ENCODE measurements at places on chromosomes 2 and 18. TPM values are rescaled to one million over a fixed set of nuclear protein-coding genes. Genes with fewer than 3 reads are reported as not detected.

DNA sequence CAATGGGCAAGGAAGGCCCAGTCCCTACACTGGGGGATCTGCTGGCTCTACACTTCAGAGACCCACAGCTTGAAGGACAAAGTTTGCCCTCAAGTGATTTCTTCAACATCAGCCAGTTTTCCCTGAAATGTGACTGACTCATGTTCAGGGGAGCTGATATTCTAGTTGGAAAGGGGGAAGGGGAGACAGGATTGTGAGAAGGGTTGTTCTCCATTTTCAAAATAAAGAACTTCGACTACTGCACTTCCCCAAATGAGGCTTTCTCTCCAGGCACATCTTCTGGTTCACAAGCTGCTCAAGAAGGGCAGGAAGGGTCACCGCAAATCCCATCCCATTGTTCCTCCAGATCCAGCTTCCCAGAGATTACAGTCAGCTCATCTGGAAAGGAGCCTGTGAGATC lies 117.6 kb downstream of the BCL2L11 start:
- H3K27me3 ChIP-seq = no peaks in the 10 kb centered on the region
- no peak overlapping the region for H3K4me3 ChIP-seq
- no peak for DNase-seq
- no peaks in the 10 kb centered on the region for H3K4me1 ChIP-seq
- H3K36me3 ChIP-seq = no peaks in the 10 kb centered on the region

DNA sequence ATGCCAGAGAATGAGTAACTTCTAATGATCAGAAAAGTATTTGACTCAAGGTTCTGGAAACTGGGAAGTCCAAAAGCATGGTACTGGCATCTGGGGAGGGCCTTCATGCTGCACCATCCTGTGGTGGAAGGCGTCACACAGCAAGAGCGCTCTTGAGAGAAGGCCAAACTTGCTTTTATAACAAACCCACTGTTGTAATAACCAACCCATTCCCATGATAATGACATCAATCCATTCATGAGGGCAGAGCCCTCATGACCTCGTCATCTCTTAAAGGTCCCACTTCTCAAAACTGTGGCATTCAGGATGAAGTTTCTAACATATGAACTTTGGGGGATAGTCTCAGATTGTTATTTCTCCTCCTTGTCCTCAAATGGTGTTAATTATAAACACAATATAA lies 67.8 kb downstream of the COA5 start:
- H3K4me1 ChIP-seq = no peaks in the 10 kb centered on the region
- no peaks in the 10 kb centered on the region for H3K27me3 ChIP-seq
- no peak overlapping the region for H3K27ac ChIP-seq
- DNase-seq = no peak
- no peak overlapping the region for H3K4me3 ChIP-seq

DNA sequence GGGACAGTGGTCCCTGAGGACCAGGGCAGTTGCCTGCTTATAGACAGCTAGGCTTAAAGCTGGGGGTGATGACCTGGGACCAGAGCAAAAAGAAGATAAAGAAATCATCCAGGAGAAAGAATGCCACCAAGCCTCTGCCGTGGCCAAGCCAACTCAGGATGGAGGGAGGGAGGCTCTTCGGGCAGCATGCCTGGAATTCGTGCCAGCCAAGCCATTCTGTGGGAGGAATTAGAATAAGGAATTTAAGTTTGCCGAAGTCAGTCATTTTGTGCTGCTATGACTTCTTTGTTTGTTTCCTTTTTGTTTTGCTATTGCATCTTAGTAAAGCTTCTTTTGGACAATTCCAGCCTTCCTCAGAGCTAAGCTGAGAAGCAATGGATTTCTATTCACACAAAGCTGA lies 124.1 kb downstream of the EN1 start:
- DNase-seq = no peak
- H3K27me3 ChIP-seq = no peaks in the 10 kb centered on the region
- no peak overlapping the region for H3K27ac ChIP-seq
- H3K4me3 ChIP-seq = no peak overlapping the region
- no peaks in the 10 kb centered on the region for H3K36me3 ChIP-seq

DNA sequence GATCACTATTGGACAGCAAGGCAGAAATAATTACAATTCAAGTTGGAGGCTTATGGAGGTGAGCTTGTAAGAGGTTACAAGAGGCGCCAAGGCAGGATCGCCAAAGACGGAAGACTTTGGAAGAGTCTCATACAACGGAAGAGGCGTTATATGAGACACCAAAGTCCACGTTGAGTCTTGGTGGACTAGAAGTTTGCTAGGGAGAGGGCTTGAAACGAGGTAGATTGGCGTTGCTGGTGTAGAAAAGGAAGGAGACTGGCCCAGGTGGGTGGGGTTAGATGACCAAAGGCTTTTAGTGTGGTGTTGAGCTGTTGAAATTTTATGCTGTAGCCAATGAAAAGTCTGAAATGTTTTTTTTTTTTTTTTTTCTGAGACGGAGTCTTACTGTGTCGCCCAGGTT lies 1.4 kb downstream of the MSH2 start:
- H3K4me1 ChIP-seq = peaks cover 17% of the 10 kb centered on the region

DNA sequence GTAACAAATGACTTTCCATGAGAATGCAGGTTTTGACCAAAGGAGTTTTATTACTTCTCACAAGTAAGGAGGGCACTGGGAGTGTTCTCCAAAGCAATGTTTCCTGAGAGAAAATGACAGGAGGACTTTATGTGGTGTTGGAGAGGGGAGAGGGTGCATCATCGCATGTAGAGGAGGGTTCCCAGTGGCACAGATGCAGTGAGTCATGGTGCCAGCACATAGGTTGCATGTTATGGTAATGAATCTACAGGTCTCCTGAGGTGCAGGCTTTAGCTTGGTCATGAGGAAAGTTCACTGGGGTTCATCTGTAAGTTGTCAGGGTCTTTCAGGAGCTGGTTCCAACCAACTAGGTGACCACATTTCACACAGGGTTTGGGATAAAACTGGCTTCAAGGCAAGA lies 30.4 kb downstream of the NAT8 start:
- peaks cover 4% of the 10 kb centered on the region for H3K36me3 ChIP-seq
- H3K4me1 ChIP-seq = no peaks in the 10 kb centered on the region
- no peak overlapping the region for H3K27ac ChIP-seq
- DNase-seq = no peak
- no peak overlapping the region for H3K4me3 ChIP-seq
- H3K27me3 ChIP-seq = no peaks in the 10 kb centered on the region

- no peak overlapping the region for H3K27ac ChIP-seq
- H3K27me3 ChIP-seq = no peaks in the 10 kb centered on the region
- DNase-seq = no peak
- H3K4me3 ChIP-seq = no peak overlapping the region
- no peaks in the 10 kb centered on the region for H3K4me1 ChIP-seq
Observed at GRCh38 chr2:167972020-167972419, 275.4 kb downstream of the STK39 start.

GRCh38 chr2:235561450-235561849 lies 67.6 kb downstream of the AGAP1 start:
- H3K27me3 ChIP-seq = no peaks in the 10 kb centered on the region
- no peaks in the 10 kb centered on the region for H3K4me1 ChIP-seq
- no peaks in the 10 kb centered on the region for H3K36me3 ChIP-seq
- H3K4me3 ChIP-seq = no peak overlapping the region

GRCh38 chr18:41378598-41378997 lies 576.4 kb upstream of the PIK3C3 start:
- no peaks in the 10 kb centered on the region for H3K4me1 ChIP-seq
- H3K27ac ChIP-seq = no peak overlapping the region
- no peak for DNase-seq

DNA sequence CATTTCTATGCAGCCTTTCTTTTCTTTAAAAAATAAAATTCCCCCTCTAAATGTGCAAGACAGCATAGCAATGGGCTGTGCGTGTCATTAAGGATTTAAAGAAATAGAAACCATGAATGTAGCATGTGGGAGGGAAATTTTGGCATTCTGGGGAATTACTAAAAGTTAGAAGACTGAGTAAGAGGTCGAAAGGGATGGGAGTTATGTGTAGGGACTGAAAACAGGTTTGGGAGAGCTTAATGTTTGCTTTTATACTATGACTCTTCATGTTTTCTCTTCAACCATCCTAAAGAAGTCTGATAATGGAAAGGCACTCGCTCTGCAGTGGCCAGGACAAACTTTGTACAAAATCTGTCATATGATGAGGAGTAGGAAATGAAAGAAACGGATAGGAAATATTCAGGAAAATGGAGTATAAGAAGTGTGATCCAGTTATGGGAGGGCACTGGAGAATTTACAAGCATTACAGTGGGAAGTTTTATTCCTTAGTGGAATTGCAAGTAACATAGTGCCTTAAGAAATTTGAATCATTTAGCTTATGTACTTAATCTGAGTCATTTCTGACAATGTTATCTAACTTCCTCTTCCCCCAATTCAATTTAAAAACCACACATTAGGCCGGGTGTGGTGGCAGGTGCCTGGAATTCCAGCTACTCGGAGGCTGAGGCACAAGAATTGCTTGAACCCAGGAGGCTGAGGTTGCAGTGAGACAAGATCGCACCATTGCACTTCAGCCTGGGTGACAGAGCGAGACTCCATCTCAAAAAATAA lies 20.6 kb downstream of the TMEM87B start:
- H3K36me3 ChIP-seq = peaks cover 22% of the 10 kb centered on the region
- H3K27ac ChIP-seq = no peak overlapping the region

- H3K27ac ChIP-seq = no peak overlapping the region
- H3K27me3 ChIP-seq = no peaks in the 10 kb centered on the region
Observed at GRCh38 chr2:239462671-239463506, 62.1 kb upstream of the HDAC4 start.

DNA sequence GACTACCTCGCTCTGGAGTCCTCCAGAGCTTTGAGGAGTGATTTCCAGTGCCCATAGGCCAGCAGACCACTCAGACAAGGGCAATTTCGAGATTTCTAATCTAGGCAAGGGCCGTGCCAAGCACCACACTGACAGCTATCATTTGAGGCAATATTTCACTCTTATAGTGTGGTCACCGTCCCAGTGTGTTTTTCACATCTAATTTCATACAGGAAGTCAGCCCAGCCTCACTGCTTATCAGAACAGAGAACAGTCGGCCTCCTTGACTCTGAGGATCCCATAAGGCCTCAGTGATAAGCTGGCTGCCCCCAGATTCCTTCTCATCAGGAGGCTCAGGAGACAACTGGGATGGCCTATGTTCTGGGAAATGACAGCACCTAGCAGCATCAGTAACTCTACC lies 581 bp downstream of the CAPN14 start:
- H3K4me3 ChIP-seq = no peak overlapping the region
- no peak for DNase-seq
- H3K27ac ChIP-seq = peak overlapping the region; percentile 37

DNA sequence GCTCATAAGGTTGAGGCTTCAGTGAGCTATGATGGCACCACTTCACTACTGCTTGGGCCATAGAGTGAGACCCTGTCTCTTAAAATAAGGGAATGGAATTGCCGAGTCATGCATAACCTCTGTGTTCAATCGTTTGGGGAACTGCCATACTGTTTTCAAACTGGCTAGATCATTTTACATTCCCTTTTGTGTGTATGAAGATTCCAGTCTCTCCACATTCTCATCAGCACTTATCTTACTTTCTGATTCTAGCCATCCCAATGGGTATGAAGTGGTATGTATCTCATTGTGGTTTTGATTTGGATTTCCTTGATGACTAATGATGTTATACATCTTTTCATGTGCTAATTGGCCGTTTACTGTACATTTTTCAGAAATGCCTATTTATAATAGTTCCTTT lies 23.7 kb downstream of the MARCHF7 start:
- H3K4me3 ChIP-seq = no peak overlapping the region
- no peak for DNase-seq
- H3K27ac ChIP-seq = no peak overlapping the region
- H3K4me1 ChIP-seq = no peaks in the 10 kb centered on the region
- H3K36me3 ChIP-seq = peaks cover 38% of the 10 kb centered on the region

- H3K4me3 ChIP-seq = no peak overlapping the region
- DNase-seq = no peak
- H3K27ac ChIP-seq = no peak overlapping the region
- H3K27me3 ChIP-seq = no peaks in the 10 kb centered on the region
- no peaks in the 10 kb centered on the region for H3K4me1 ChIP-seq
Observed at GRCh38 chr2:7963787-7964186, 718.1 kb upstream of the ID2 start.

DNA sequence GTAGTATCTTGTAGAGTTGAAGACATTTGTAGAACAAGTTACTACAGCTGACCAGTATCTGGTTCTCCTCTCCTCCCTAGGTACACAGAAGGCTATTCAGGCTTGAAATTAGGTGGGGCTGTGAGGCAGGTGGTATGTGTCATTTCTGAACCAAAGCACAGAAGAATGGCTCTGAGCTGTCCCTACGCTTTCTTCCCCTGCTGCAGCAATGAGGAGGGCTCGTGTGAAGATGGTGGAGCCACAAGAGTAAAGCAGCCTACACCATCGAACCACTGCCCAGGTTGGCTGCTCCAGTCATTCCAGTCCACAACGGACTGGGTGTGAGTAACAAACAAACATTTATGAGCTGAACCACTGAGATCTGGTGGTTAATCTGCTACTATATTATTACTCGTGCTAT lies 148.9 kb downstream of the DTNB start:
- H3K36me3 ChIP-seq = no peaks in the 10 kb centered on the region
- no peak overlapping the region for H3K4me3 ChIP-seq
- no peaks in the 10 kb centered on the region for H3K27me3 ChIP-seq
- H3K27ac ChIP-seq = no peak overlapping the region
- DNase-seq = no peak

DNA sequence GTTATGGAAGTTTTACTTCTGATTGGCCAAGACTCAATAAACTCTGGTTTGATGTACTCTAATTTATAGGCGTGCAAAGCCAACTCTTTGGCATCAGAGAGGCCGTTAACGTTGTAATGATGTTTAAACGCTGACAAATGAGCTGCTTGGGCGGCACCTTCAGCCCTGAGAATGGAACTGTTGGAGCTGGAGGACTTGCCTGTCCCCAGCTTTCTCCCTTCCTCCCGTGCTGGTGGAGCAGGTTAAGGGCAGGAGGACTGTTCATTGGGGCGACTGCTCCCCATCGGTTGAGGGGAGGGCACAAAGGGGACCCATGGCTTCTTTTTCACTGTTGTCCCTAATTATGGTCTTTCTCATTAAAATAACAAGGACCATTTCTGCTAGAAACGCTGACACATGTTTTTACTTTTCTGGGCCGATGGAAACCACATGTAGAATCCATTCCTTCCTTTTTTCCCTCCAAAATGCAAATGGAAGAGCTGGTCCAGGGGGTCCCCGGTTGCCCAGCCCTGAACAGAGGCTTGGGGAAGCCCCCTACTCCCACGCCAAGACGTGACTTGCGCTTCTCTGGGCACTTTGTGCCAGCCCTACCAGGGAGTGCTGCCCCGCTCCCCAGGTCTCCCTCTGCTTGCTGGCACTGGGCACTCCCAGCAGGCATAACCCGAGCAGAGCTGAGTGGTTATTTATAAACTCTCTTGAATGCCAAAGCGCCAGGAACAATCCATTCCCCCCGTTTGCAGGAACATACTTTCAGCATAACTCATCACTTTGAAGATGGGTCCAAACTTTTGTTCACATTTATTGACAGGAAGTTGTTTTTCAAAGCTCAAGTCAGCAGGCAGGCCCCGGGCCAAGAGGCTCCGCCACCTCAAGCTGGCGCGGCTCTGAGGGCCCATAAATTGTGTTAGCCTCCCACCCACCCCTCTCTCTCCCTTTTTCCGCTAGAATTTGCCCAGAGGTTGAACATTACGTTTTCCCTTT lies 170.1 kb downstream of the ASB1 start:
- peaks cover 30% of the 10 kb centered on the region for H3K4me1 ChIP-seq
- H3K36me3 ChIP-seq = no peaks in the 10 kb centered on the region
- DNase-seq = no peak
- no peak overlapping the region for H3K27ac ChIP-seq
- no peaks in the 10 kb centered on the region for H3K27me3 ChIP-seq
- no peak overlapping the region for H3K4me3 ChIP-seq

GRCh38 chr2:3637692-3638455 lies 20.1 kb upstream of the ALLC start:
- DNase-seq = no peak
- no peak overlapping the region for H3K4me3 ChIP-seq
- H3K4me1 ChIP-seq = no peaks in the 10 kb centered on the region
- H3K27ac ChIP-seq = no peak overlapping the region
- H3K27me3 ChIP-seq = no peaks in the 10 kb centered on the region

TDRD15 gene
- total RNA-seq = 0.33 TPM

AQP12A gene
- not detected for total RNA-seq

ATAD2B gene
- total RNA-seq = 71.5 TPM

SOX11 gene
- not detected for total RNA-seq

Data from natural killer cell (primary cell).